ENCODE measurements at places on chromosomes 1 and 21. TPM values are rescaled to one million over a fixed set of nuclear protein-coding genes. Genes with fewer than 3 reads are reported as not detected.
A peak's percentile ranks its signal among the peaks of the same experiment; 100 is the strongest.

CRNN gene
- not detected for total RNA-seq

FOXD3 gene
- total RNA-seq = not detected

NBPF3 gene
- total RNA-seq = 4.2 TPM

- peak; percentile 78 for DNase-seq
These were observed 28.5 kb upstream of the KCNA2 start for GRCh38 chr1:110634455-110635311.

GRCh38 chr1:93559045-93559444 is 111.1 kb downstream of the FNBP1L start:
- DNase-seq = peak; percentile 31

DNA sequence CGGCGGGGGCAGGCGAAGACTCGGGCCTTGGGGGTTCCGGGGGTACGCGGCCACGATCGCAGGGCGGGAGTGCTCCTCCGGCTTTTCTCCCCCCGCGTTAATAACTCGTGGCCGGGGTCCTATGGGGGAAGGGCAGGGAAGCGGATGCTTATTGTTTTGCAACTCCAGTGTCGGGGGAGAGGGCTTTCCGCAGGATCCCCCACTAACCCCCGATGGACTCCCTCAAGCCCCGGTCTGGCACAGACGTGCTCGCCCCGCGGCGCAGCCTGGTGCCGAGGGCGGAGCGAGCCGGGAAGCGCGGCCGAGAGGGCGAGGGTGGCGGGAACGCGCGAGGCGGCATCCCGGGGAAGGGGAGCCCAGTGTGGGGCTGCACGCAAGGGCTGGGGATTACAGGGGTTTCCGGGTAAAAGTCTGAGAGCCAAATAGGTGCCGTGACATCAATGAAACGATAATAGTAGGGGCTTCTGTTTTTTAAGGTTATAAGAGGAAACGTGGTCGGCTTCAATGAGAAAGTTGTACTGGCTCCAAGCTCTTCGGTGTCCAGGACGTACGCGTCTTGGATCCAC is 772 bp downstream of the UCK2 start:
- DNase-seq = no peak

GRCh38 chr1:84883286-84883685 is 9.7 kb downstream of the LPAR3 start:
- DNase-seq = no peak
